ENCODE measurements at places on chromosomes 13 and 19.

DNA sequence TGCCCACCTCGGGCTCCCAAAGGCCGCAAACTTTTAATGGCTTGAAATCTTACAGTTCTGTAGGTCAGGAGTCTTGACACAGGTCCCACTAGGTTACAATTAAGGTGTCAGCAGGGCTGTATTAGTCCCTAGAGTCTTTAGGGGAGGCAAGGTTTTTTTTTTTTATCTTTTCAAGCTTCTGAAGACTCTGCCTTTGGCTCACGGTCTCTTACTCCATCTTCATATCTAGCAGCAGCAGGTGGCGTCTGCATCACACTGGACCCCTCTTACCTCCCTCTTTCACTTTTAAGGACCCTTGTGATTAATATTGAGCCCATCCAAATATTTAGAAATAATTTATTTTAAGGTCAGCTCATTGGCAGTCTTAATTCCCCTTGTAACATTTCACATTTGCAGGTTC lies 11.6 kb downstream of the MIR17HG start:
- ATAC-seq, result no peak

- ATAC-seq, result peak; percentile 62
Measured at GRCh38 chr19:49224879-49225278, 67.3 kb downstream of the TRPM4 start.

- ATAC-seq, result no peak
Measured at GRCh38 chr19:38658462-38659306, 11.2 kb downstream of the ACTN4 start.

- peak; percentile 94 for ATAC-seq
Measured at GRCh38 chr13:42548731-42549551, 25.0 kb upstream of the TNFSF11 start.

DNA sequence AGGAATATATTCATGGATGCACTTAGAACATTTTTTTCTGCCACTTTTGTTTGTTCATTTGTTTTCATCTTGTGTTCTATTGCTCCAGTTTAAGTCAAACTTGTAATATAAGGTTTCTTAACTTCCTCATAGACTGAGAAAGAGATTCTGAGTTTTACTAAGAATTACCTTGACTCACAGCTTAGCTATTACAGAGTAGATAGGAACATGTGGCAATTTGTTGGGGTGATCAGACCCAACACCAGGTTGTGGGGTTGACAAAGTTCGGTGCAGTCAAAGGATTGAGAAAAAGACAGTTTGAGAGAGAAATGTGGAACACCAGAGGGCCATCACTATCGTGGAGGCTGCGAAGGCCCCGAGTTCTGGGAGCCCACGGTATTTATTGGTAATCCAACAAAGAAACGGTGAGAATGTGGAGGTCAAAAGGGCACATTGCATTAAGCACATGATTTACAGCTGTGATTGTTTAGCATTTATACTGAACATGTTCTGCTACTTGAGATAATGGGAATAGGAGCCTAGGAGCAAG lies 2526.0 kb downstream of the PCDH9 start:
- no peak for ATAC-seq

DNA sequence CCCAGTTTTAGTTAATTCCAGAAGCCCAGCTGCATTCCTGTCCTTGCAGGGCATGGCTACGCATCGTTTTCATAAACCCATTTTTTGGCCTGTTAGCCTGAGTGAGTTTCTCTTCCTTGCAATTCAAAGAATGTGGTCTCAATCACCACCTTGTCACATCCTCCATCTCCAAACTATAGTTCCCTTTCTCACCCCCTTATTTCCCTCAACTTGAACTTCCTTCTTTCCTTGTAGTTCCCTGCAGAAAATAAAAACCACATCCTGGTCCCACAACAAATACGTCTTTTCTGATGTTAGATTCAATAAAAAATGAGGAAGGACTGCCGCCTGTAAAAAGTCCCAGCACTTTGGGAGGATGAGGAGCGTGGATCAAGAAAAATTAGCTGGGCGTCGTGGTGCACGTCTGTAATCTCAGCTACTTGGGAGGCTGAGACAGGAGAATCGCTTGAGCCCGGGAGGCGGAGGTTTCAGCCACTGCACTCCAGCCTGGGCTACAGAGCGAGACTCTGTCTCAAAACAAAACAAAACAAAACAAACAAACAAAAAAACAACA lies 13.2 kb downstream of the ADGRE3 start:
- no peak for ATAC-seq

- ATAC-seq, result no peak
Measured at GRCh38 chr13:31739226-31739625, at the start of gene RXFP2. RXFP2 (plus strand) TSS chr13:31739526; CDS start chr13:31739613, 87 bp downstream.

GRCh38 chr19:41696402-41697197 lies 8.5 kb upstream of the CEACAM7 start:
- no peak for ATAC-seq

GRCh38 chr13:88068316-88068715 lies 397.1 kb downstream of the SLITRK5 start:
- ATAC-seq, result no peak

DNA sequence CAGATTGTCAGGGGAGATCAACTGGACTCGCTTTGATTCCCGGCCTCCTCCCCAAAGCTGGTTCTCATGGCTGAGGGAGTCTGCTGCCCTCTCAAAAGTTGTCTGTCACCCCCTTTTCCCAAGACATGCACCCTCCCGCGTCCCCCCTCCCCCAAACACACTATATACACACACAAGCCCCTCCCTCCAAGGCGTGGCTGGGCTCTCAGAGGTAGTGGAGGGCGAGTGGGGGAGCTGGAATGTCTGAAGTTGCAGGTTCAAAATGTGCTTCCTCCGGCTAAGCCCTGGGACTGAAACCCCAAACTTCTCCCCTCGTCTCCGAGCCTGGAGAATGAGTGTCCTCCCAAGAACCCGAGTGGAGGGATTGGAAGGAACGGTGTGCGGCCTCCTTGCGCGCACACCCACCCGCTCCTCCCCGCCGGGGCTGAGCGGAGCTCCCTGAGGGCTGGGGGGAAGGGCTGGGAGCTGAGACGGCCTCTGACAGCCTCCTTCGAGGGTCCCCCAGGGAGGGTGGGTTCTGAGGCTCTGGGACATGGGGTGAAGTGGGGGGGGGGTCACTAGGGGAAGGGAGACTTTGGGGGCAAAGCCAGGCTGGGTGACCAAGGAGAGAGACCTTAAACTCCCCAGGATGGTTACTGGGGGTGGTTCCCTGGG lies 9.9 kb upstream of the MEIS3 start:
- ATAC-seq, result no peak

DNA sequence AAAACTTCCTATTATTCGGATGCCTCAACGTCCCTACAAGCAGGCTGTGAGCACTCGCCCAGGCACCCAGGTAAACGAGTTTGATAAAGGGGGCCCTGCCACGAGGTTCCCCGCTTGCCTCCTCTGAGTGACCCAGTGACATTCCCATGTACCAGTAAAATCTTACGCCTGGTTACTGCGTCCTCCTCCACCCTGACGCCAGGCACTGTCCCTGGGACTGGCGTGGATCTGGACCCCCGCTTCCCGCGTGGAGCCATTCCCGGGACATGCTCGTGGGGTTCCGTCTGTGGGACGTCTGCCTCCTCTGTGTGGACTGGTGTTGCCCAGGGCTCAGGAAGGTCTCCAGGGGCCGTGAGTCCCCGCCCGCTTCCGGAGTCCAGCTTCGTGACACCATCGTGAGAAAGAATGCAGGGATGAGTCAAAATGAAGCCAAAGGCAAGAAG lies 407 bp upstream of the ZNF550 start:
- ATAC-seq, result peak; percentile 24

GRCh38 chr13:79108914-79109643 lies 297.0 kb downstream of the RBM26 start:
- no peak for ATAC-seq

GRCh38 chr19:49130325-49130724 lies 11.0 kb downstream of the PPFIA3 start:
- no peak for ATAC-seq

GRCh38 chr19:56111601-56112312 lies 9.3 kb downstream of the ZNF787 start:
- ATAC-seq, result peak; percentile 95

GRCh38 chr13:95485518-95486144 lies 66.9 kb upstream of the CLDN10 start:
- ATAC-seq, result no peak

GRCh38 chr13:101784313-101784712 lies 331.8 kb downstream of the ITGBL1 start:
- ATAC-seq, result no peak

- ATAC-seq, result peak; percentile 39
Measured at GRCh38 chr13:113448885-113449692, 4.2 kb downstream of the ADPRHL1 start.

GRCh38 chr13:99422586-99423220 lies 78.6 kb upstream of the TM9SF2 start:
- ATAC-seq, result no peak

DNA sequence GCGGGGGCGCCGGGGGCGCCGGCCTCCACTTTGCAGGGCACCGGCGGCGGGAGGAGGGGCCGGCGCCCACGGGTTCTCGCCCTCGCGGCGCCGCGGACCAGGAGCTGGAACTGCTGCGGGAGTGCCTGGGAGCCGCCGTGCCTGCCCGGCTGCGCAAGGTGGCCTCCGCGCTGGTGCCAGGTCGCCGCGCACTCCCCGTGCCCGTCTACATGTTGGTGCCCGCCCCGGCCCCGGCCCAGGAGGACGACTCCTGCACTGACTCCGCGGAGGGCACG lies 11.9 kb downstream of the C19orf25 start:
- no peak for ATAC-seq

DNA sequence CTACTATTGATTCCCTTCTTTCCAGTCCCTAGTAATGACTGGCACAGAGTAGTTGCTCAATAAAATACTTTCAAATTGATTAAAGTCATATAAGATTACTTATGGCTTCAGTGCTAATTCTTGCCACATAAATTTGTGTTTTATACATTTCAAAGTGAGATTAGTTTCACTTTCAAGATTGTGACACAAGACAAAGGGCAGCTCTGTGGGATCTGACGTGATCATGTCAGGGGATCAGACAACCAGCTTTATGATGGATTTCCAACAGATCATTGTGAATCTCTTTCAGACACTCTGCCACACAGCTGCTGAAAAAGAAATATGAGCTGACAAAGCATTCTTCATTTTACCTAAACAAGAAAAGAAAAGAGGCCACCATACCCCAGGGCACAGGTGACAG lies 73.4 kb upstream of the POMP start:
- no peak for ATAC-seq

- no peak for ATAC-seq
Measured at GRCh38 chr19:10863107-10863717, 8.1 kb upstream of the CARM1 start.
